ENCODE measurements at places on chromosomes 6 and 20.

DNA sequence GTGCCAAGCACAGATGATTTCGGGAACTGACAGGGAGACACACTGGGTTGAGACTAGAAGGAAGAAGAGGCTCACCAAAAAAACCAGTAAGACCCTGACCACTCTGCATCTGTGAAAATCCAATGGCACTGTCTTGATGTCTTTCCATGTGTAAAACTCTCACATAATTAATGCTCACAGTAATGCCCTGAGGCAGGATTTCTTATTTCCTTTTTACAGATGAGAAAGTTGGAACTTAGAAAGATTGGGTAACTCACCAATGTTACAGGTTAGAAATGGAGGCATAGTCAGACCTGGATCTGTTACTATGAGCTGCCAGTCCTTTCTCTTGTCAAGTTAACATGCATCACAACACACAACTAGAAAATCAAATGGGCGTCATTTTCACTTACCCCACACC is 151.0 kb upstream of the MCHR2 start:
- ATAC-seq = no peak

DNA sequence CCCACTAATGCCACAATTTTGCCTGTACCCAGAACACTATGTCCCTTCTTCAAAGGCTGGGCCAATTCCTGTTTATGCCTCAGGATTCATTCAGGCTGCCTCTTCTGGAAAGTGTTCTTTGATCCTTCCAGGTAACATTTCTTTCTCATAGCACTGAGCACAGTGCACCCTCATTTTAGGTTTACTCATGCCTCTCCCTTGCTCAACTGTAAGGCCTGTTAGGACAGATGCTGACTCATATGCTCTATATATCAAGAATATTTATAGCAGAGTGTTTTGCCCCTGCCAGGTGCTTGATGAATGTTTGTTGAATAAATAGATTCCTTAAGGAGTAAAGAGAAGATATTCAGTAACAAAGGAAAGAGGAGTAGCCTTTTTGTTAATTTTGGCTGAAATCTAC is 263.9 kb downstream of the PHF3 start:
- no peak for ATAC-seq

DNA sequence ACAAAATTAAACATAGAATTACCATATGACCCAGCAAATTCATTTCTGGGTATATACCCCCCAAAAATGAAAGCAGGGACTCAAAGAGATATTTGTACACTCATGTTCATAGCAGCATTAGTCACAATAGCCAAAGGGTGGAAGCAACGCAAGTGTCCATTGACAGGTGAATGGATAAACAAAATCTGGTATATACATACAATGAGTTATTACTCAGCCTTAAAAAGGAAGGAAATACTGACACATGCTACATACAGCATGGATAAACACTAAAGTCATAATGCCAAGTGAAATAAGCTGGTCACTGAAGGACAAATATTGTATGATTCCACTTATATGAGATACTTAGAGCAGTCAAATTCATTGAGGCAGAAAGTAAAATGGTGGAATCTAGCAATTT is 5.3 kb upstream of the STX11 start:
- no peak for ATAC-seq

DNA sequence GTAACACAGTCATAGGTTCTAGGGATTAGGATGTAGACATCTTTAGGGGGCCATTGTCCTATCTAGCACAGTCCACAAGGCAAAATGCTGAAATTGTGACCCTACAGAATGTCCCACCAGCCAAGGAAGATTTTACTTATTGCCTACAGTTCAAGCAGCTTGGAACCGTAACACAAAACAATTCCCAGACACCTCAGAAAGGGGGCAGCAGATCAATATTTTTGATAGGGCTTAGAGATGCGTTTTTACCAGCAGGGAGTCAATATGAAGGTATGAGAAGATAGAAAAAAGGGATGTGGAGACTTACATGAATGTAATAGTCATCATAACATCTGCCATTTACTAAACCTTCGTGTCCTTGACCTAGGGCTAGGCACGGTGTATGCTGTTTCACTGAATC is 81.0 kb downstream of the TMEM170B start:
- ATAC-seq = no peak

DNA sequence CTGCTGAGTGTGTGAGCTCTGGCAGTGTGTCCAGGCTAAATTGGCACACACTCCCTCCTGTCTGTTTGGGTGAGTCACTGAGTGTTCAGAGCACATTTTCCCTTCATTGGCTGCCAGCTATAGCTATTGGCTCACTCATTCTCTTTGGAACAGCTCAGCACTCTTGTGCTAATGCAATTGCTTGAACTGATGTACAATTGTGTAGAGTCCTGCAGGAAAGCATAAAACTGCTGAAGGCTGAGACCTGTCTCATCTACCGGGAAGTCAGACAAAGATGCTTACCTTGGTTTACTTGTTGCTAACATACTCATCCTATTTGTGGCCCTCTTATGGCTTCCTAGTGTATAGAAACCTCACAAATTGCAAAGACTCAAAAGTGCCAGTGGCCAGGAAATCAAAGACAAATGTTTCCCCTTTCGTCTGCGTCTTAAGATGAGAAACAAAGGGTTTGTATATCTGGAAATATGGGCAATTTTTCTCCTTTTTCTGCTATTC is 351.0 kb downstream of the BCKDHB start:
- ATAC-seq = peak; percentile 96
